ENCODE measurements at places on chromosomes 6 and 20. TPM values are rescaled to one million over a fixed set of nuclear protein-coding genes. Genes with fewer than 3 reads are reported as not detected.

The TRAPPC3L gene
- total RNA-seq, result not detected

The SIRPA gene
- 5.8 TPM for total RNA-seq

The SEL1L2 gene
- not detected for total RNA-seq

The ELOVL2 gene
- 0.65 TPM for total RNA-seq

The MCM8 gene
- 4.5 TPM for total RNA-seq

The KCNK16 gene
- not detected for total RNA-seq

The LST1 gene
- not detected for total RNA-seq

The GHRH gene
- total RNA-seq, result not detected

The TREML1 gene
- not detected for total RNA-seq

The SLC24A3 gene
- 0.49 TPM for total RNA-seq

The IPCEF1 gene
- total RNA-seq, result 0.24 TPM

The PSORS1C2 gene
- not detected for total RNA-seq

The ANKRD66 gene
- not detected for total RNA-seq

The KHDC1L gene
- total RNA-seq, result 1.1 TPM

The HAO1 gene
- not detected for total RNA-seq

Data from hair follicle dermal papilla cell (primary cell).